ENCODE measurements at places on chromosomes 11 and 22.

DNA sequence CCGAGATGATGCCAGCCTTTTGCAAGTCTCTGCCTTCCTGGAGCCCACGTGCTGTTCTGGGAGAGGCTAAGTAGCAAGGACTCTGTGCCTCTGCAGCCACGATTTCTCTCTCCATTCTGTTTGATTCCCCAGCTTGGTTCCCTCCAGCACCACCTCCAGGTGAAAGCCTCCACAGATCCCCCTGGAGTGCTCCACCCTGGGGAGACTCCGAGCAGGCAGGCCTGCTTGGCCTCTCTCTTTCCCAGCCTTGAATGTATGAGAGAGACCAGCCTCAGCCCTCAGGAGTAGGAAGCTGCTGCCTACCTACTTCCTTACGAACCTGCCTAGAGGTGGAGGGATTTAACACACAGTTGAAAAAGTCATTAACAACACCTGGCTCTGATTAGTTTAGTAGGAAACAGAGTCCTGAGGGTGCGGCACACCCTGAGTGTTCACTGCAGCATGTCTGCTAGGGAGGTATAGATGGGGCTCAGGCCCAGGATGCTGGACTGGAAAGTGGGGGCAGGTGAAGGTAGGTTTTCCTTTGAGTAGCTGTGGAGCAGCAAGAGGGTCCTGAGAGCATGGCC, 22.5 kb downstream of the TMPRSS5 start:
- ATAC-seq: no peak

GRCh38 chr11:61122761-61123160, 20.5 kb downstream of the CD5 start:
- ATAC-seq: no peak

GRCh38 chr11:86481399-86481798, 106.7 kb downstream of the CCDC81 start:
- ATAC-seq: no peak

DNA sequence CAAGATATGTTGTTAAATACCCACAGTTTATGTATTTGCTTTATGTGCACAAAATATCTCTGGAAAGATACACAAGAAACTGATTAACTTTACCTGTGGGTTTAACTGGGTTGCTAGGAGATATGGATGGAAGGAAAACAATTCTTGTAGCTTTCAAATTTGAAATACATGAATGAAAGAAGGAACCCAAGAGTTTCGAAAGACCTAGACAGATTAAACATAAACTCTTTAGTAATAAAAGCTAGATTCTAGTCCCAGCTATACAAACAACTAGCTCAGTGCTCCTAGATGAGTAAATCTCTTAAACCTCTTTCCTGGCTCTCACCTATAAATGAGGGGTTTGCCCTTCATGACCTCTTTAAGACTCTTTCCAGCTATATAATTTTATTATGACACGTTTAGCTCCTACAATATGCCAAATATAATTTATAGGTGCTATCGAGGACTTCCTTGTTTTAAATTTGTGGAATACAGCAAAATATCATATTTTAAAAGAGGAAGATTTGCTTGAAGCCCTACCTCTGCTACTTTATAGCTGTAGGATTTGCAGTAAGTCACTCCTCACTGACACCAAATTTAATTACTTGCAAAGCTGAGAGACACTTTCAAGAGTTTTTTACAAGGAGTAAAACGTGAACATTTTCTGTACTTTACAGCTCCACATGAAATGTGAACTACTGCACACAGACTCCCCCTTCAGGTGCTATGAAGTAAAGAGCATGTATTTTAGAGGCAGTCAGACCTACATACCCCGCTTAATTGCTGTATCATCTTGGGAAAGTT, 50.7 kb downstream of the RRAS2 start:
- ATAC-seq: peak; percentile 49

DNA sequence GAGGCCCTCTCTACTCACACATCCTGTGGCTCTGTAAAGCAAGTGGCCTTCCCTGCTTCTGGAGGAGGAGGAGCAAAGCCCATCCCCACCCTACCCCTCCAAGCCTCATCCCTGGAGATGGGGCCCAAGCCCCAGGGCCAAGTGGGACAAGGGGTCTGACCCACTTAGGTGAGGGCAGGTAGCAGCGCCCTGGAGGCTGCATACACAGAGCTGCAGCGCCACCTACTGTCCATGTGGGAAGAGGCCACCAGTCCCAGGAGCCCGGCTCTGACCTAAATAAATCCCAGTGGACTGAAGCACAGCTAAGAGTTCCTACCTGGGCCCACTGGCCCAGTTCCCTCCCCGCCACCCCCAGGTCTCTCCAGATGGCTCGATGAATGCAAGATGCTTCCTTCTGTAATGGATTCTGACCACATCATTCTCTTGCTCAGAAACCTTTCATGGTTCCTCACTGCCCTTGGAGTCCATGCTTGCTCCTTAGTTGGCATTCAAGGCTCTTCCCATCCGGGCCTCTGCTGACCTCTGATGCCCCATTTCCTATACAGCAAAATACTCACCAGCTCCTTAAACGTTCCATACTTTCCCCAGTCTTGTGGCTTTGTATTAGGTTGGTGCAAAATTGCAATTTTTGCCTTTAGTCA, 62.1 kb downstream of the THAP12 start:
- ATAC-seq: peak; percentile 89

GRCh38 chr11:120682866-120683265, 171.3 kb downstream of the GRIK4 start:
- no peak for ATAC-seq

DNA sequence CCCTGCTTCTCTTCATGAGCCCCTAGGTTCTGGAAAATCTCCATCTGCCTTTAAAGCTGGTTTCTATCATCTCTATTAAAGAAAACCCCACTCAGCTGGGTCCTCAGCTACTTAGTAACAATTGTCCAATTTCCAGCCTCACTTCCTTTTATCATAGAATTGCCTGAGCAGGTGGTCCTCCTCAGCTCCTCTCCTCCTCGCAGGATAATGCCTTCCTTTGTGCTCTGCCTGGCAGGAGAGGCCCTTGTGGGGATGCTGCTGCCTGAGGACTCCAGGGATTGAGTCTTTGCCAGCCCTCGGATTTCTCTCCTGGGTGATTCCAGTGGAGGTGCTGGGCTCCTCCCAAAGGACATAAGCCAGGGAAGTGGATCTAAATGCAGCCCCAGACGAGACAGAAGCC, 448.3 kb downstream of the INSC start:
- ATAC-seq: no peak

DNA sequence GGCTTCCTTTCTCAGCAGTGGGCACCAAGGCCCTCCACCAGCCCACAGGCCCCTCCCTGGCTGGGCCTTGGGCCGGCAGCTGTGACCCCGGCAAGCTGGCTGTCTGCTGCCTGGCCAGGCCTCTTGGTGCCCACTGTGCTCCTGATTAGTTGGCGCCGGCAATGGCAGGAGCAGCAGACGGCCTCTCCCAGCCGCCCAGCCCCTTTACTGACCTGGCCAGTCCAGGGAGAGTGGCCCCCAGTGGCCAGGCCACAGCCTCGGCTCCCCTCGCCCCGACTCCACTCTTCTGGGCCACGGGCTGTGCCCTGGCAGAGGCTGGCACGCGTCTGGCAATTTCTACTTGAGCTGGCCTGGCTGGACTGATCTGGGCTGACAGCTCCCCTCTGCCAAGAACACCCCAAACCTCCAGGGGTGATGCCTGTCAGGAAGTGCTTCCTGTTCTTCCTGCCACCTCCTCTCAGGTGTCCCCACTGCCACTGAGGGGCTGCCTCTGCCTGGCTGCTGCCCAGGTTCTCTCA, 58.1 kb downstream of the CACNA1I start:
- ATAC-seq: no peak

DNA sequence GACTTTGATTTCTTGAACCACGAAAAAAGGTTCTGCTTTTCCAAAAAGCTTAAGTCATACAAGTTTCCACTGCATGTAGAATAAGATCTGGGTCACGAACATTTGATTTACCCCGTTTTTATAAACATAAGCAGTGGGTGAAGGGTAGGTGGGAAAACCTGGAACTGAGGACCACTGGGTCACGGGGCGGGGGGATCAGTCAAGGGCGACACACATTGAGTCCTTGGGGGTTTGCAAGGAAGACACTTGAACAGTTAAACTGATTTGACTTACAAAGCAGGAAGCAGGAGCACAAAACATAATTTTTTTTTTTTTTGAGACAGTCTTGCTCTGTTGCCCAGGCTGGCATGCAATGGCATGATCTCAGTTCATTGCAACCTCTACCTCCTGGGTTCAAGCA, 10.9 kb downstream of the FADS3 start:
- no peak for ATAC-seq

GRCh38 chr11:116853461-116854073, 16.1 kb upstream of the APOA1 start:
- ATAC-seq: peak; percentile 81

DNA sequence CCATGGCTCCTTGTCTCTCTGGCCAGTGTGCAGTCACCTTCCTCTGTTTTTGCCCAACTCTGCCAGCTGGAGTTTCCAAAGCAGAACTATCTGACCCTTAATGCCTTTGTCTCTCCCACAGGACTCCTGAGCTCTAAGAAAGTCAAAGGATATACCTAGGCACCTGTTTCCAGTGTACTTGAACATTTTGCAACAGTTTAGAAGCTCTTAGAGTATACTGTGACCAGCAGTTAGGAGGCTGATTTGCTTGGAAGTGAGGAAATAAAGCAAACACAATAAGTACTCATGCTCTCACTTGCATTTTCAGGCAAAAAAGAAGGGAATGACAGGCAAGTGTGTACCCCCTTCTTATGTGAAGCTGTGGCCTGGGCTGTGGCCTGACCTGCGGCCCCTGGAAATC, 204.3 kb upstream of the PLET1 start:
- no peak for ATAC-seq

DNA sequence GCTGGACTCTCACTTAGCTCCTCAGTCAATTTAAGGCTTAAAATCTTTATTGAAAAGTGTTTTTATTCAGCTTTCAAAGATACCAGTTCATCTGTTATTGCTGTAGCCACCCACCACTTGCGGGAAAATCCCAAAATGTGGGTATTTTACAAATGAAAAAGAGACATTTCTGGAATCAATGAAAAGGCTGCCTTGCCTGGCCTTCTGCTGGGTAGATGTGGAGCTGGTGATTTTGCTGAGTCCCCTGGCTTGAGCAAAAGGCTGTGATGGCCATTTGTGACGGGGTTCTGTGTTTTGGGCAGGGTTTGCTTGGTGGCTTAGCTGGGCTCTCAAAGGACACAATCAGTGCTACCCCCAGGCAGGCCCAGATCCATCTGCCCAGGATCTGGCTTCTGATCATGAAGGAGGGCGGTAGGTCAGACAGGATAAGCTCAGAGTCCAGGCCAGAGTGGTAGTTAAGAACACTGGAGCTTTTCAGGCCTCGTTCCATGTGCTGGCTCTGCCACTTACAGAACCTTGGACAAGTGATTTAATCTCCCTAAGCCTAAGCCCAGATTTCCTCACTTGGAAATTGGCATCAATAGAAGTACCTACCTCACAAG, 36.1 kb downstream of the UBASH3B start:
- ATAC-seq: no peak

GRCh38 chr11:94838027-94838731, 70.0 kb downstream of the AMOTL1 start:
- no peak for ATAC-seq

GRCh38 chr11:108672113-108672512, 7.2 kb downstream of the DDX10 start:
- no peak for ATAC-seq

GRCh38 chr11:110434952-110435779, 5.4 kb downstream of the FDX1 start:
- peak; percentile 28 for ATAC-seq

GRCh38 chr11:122665861-122666260, 10.3 kb downstream of the UBASH3B start:
- ATAC-seq: no peak

DNA sequence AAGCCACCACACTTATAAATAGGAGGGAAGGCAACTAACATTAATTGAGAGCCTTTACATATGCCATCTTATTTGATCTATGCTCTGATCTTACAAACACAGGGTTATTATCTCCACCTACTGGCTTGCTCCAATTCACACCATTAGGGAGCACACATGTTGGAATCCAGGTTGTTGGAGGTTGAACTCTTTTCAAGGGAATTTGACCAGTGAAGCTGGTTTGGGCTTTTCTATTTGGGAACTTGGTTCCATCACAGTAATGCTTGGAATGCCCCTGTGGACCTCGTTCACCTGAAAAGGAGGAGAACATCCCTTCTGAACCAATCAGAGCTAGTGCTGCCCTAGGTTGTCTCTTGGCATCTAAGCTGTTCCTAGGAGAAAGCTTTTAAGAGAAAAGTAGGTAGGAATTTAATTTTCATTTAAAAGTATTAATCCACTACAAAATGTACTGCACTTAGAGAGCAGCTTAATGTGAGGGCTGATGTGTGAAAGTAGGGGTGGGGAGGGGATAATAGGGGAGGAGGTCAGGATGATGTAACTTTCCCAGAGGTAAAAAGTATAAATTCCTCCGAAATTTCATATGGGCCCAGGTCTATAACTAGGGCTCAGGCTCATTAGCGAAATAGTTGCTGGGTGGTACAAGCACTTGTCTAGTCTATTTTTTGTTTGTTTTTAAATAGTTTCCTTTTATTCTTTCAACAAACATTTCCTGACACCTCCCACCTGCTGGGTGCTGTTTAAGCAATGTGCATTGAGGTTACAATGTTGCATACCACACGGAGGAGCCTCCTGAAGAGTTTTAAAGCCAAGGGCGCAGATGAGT, 7.6 kb upstream of the MICAL2 start:
- no peak for ATAC-seq

DNA sequence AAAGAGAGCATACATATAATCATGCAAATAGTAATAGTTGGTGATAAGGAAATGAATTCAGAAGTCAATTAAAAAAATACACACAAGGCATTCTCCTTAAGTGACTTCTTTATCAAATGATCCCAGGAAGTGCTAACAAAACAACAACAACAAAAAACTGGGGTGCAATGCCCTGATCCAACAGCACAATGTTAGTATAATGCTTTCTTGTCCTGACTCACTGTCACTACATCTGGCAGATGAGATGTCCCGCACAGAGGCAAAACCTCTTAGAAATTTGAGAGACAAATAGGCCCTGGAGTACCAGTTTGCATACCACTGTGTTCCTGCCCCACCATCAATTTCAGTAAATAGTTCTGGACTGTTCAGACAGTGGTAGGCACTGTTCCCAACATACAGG, 11.0 kb upstream of the AMBRA1 start:
- ATAC-seq: no peak

- ATAC-seq: no peak
Observed at GRCh38 chr11:16685914-16686313, 52.5 kb upstream of the C11orf58 start.

DNA sequence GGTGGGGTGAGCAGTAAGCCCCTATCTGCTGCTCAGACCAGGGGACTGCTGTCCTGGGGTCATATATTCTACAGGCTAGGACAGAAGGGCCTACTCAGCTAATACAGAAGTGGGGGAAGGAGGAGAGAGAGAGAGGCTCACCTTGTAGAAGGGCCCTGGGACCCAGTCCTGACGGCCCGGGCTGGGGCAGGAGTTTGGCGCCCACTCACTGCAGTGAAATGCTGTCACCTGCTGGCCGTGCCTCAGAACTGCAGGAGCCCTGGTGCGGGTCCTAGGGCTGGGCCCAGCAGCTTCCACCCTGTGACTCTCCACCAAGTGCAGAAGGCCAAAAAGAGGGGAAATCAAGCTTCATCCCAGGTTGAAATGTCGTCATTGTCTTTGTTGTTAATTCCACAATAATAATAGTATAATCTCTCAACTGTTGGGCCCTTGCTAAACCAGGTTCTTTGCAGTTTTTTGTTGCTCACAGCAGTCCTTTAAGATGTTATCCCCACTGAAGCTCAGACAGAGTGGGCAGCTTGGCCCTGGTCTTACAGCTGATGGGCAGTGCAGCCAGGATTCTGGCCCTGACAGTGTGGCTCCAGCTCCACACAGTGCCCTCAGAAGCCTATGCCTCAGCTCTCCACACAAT, 29.6 kb downstream of the TRIM29 start:
- ATAC-seq: peak; percentile 63
